Fibroblast of lung (primary cell): ENCODE measurements at places on chromosomes 5 and 9. TPM values are rescaled to one million over a fixed set of nuclear protein-coding genes. Genes with fewer than 3 reads are reported as not detected.

The CORO2A gene
- under 0.01 and 0.50 TPM in 2 replicates for total RNA-seq

The LRRC19 gene
- not detected in 2 replicates for total RNA-seq

The MEIKIN gene
- under 0.01 TPM in 1 of 2 replicates, not detected in the other for total RNA-seq

The ZDHHC11B gene
- total RNA-seq: under 0.01 TPM in 2 replicates

The VPS13A gene
- 27.2 and 39.3 TPM in 2 replicates for total RNA-seq

The PCDHGB2 gene
- 3.1 and 4.6 TPM in 2 replicates for total RNA-seq

The EMB gene
- total RNA-seq: 2.6 and 11.6 TPM in 2 replicates

The MYMK gene
- not detected in 2 replicates for total RNA-seq

The SLCO4C1 gene
- total RNA-seq: under 0.01 TPM in 1 of 2 replicates, not detected in the other

The PALM2AKAP2 gene
- 6.9 and 9.9 TPM in 2 replicates for total RNA-seq

The MLANA gene
- not detected in 2 replicates for total RNA-seq

The PCDHB12 gene
- 0.26 and 0.66 TPM in 2 replicates for total RNA-seq

The STPG3 gene
- not detected in 2 replicates for total RNA-seq

The TAF11L14 gene
- not detected in 2 replicates for total RNA-seq

The LCN1 gene
- not detected in 2 replicates for total RNA-seq

The GMCL2 gene
- total RNA-seq: under 0.01 TPM in 2 replicates

The PCDHGA4 gene
- total RNA-seq: 2.8 and 7.6 TPM in 2 replicates

The PIP5K1B gene
- total RNA-seq: under 0.01 TPM in 2 replicates
